Activated naive CD4-positive, alpha-beta T cell (primary cell): ENCODE measurements at places on chromosomes 7 and 10.

DNA sequence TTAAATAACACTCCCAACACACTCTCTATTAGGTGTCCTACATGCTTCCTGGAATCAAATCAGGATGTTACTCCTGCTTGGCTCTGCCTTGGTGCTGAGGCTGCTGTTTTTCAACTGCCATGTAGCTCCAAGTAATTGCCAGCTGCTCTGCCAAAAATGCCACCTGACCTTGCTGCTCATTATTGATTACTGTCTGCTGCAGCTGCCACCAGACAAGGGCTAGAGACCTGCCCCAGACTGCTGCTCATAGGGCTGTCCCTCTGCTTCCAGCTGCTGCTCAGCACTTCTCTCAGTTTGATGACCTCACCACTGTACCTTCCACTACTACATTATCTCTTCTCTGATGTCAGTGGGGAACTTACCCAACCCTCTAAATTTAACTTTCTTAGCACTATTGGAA lies 102.5 kb downstream of the PCLO start:
- DNase-seq = no peak

GRCh38 chr10:49058463-49059255 lies 56.7 kb downstream of the VSTM4 start:
- no peak for DNase-seq

DNA sequence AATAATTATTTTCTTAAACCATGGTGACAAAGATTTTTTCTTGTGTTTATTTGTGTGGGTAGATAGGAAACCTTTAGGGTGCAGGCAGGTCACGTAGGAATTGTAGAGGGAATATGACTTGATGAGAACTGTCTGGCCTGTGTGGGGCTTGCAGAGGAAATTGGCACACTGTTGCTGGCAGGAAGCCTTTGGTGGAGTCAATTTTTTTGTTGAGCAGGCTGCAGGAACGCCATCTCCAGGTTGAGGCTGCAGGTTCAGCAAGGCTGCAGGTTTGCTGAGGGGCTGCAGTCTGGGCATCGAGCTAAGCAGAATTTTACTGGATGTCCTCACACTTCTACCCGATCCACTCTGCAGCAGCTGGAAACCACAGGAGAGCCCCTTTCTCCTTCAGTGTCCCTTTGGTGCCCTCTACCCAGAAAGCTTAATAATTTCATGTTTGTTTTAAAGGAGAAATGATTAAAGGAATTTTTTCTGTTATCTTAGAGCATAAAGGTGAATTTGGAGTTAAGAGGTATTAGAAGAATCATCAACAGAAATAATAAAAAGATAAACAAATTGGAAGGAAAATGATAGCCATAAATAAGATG lies 37.0 kb downstream of the TBC1D12 start:
- no peak for DNase-seq

DNA sequence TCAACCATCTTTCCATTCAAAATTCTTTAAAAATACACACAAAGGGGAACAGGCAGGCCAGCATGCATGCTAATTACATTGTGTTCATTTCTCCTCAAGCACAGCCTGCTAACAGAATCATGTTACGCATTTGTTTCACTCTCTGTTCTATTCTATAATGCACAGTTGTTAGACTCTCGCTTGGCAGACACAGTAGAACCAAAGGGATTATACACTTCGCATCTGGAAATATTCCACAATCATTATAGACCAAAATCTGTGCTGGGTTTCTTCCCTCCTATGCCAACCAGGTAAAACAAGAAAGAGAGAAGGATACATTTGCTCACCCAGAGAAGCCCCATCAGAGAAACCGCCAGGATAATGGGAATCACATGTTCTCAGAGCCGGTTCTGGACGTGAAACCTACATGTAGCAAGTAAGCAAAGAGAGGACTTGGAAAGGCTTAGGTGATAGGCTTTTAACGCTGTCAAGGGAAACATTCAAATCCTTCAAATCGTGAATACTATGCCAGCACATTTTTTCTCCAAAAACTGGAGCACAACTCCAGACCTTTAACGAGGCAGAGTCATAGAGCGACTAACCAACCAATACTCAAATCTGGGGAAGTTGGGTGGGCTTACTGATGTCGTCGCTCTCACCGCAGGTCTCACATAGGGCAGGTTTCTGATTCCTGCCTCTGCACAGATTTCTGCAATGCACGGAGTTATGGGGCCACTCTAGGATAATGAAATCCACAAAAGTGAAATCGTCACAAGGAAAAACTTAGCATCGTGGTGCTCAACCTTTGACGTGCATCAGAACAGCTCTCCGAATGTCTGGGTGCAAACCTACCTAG lies 380.5 kb upstream of the AUTS2 start:
- no peak for DNase-seq

- no peak for DNase-seq
Observed at GRCh38 chr10:35276889-35277288, 59.4 kb upstream of the CCNY start.

DNA sequence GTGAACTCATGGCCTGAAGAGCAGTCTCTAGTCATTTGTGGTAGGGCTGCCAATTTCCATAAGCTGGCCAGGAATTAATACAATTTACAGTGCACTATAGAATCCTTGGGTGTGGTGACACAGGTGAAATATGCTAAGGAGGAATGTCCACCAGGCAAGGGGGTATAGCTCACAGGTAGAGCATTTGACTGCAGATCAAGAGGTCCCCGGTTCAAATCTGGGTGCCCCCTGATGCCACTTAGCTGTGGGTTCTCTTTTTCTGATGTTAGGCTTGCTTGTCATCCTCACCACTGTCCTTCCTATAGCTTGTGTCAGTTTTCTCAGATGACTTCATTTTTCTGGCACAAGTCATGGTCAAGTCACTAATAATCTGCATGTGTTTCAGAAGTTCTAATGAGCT lies 108.7 kb downstream of the ZNF467 start:
- no peak for DNase-seq

- DNase-seq = no peak
Observed at GRCh38 chr7:108408296-108408991, 47.8 kb downstream of the NRCAM start.

DNA sequence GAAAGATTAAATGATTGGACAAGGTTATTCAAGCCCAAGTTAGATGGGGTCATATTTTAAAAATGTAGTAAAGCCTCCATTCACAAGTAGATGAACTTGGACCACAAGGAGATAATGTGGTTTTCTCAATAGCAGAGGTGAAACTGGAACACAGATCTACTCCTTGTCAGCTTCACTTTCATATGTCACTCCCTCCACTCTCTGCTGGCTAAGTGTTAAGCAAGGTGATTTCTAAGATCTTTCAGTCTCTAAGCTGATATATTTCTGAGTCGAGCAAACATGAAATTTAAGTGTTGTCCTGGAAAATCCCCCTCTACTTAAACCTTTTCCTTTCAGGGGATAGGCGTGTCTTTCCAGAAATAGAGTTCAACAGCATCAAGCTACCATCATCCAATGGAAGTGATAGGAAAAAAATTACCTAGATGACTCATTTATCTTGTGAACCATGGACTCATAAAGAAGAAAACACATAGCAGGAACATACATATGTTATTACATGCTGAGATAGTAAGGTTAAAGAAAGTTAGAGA lies 275.0 kb downstream of the PTEN start:
- DNase-seq = no peak

DNA sequence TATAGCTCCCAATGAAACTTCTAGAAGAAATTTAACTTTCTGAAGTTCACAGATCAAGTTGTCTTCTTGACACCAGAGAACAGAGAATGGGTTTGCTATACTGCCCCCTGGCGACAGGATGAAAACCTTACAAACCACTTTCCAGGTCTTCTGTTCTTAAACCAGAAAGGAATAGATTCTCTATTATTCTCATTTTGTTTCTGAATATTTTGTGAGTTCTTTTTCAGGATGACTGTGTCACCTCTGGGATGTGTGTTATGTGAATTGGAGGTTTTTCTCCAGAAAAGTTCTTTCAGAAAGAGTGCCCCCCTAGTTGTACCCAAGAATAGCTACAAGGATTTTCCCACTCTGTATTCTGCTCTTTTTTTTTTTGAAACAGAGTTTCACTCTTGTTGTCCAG lies 6.3 kb downstream of the IFT22 start:
- DNase-seq = no peak

GRCh38 chr10:116753759-116754158 lies 11.4 kb upstream of the HSPA12A start:
- DNase-seq = no peak

GRCh38 chr7:17681965-17682364 lies 258.3 kb downstream of the SNX13 start:
- no peak for DNase-seq

DNA sequence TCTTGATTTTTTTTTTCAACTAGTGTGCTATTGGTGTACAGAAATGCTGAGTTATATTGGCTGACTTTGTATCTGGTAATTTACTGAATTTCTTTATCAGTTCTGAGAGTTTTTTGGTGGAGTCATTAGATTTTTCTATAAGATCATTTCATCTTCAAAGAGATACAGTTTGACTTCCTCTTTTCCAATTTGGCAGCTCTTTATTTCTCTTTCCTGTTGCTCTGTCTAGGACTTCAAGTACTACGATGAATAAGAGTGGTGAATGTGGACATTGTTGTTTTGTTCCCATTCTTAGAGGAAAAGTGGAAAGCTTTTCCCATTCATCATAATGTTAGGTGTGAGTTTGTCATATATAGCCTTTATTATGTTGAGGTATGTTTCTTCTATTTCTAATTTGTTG lies 50.2 kb downstream of the LOXL4 start:
- DNase-seq = no peak

DNA sequence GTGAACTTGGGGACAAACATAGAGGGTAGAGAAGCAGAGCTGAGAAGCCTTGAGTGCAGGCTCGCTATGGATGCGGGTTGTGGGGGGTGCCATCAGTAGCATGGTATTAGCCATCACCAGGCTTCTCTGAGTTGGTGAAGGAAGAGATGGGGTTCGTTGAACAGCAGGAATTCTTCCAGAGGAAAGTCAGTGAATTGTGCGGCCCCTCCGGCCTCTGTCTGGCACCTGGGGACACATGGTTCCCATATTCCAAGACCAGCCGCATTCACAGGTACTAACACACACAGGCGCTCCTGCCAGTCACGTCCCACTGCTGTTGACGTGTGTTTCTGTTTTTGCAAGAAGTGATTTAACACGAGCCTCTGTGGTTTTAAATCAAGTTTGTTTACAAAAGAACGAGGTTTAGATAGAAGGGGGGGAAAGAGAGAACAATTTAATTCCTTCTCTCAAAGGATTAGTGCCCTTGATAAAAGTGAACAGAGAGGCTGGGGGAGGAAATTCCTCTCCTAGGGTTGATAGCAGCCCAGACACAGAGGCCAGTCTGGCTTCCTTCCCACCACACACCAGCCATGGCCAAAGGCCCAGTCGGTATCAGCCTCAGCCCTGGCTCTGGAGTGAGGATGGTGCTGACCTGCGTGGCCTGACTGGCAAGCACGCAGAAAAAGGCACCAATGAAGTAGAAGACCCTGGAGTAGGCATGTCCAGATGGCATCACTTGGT lies 252.6 kb upstream of the IGFBP3 start:
- no peak for DNase-seq

DNA sequence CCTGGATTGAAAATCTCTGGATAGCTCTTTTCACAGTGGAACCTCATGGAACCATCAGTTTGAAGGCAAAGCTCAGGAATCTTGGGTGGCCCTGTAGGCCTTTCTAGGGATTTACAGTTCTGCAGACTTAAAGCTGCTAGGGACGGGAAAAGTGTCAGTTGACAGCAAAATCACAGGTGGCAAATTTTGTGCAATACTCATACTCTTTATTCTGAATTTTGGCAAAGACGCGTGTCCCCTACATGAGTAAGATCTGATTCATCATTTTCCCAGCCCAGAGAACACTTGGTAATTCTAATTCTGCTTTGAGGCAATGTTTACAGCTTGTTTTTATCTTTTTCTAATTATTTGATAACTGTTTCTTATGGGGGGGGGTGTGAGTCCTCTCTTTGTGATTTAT lies 3.6 kb downstream of the LRRC17 start:
- DNase-seq = no peak

DNA sequence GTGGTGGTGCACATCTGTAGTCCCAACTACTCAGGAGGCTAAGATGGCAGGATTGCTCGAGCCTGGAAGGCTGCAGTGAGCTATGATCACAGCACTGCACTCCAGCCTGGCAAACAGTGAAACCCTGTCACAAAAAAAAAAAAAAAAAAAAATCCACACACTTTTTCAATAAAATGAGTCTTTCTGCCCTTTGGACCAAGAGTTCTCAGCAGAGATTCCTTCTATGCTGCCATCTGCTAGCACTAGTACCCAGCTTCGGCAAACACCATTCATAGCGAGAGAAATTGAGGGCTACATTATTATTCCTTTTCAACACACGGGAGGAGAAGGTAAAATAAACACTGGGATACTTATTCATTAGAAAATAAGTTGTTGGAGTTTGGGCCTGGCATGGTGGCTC lies 43.4 kb upstream of the CCDC7 start:
- DNase-seq = no peak

DNA sequence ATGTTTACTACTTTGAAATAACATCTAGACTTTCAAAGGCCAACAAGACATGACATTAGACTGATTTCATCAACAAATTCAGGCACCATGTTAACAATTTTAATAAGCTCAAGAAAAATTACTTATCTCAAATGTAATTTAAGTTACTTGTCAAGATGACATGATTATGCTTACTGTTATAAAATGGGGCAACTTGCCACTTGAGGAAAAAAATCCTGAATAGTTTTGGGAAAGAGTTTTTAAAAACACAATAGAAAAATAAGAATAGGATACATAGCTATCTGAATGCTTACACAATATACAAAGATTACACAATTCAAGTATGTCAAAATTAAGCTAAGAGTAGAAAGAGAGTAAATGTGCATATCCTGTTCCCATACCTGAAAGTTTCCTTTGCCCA lies 85.4 kb downstream of the RNF32 start:
- no peak for DNase-seq

DNA sequence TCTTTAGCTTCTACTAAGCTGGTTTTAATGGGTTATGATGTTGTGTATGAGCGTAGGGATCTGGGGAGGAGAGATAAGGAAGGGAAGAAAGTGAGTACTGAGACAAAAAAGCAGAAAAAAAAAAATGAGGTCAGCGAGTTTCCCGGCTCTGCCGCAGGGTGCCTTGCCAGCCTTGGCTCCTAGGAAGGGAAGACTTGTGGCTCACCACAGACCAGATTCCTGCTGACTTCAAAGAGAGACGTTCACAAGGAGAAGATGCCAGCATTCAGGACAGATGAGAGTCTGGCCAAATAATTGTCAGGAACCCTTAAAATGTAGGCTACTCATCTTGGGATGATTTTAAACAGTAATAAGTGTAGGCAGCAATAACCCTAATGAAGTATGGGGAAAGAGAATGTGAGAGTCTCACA lies 11.4 kb upstream of the FAS start:
- DNase-seq = no peak

GRCh38 chr10:132113206-132113605 lies 47.5 kb downstream of the JAKMIP3 start:
- DNase-seq = no peak

GRCh38 chr7:94700926-94701554 lies 45.1 kb upstream of the SGCE start:
- DNase-seq = no peak
